ENCODE measurements at places on chromosomes 7 and 10.

DNA sequence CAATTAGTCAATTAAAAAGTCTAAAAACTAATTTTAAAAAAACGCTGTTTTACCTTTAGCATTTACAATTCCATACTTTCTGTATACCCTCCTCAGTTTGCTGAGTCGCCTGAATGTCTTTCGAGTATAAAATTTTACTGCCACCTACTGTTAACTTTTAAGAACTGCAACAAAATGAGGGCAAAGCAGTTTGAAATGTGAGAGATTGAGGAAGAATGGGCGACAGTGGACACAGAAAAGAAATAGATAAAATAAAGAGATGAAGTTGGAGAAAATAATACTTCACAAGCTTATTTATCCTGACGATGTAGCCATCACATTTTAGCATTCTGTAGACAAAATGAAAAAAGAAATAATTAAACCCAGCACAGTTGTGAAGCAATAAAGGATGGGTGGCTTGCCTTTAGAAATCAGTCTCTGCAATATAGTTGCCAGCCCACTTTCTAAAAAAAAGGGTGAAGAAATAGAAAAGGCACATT lies 110.8 kb upstream of the PTN start:
- peak; percentile 55 for DNase-seq

- no peak for DNase-seq
Measured at GRCh38 chr10:51879238-51879637, 179.8 kb upstream of the CSTF2T start.

GRCh38 chr7:17320102-17320497 lies 21.6 kb downstream of the AHR start:
- no peak for DNase-seq

DNA sequence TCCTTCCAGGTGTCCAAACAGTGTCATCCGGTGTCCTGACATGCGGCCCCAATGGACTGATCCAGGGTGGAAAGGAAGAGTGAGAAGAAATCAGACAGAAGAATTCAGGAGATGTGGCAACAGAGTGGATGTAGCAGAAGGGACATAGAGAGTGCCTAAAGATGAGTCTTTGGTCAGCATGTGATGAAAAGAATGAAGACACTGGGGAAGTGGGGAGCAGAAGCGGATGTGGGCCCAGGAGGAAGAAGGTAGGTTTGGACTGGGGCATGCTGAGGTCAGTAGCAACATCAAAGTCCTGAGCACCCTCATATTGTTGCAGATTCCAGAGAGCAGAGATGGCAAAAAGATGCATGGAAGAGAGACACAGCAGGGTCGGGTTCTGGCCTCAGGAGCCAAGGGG lies 71.8 kb upstream of the STEAP1B start:
- no peak for DNase-seq

- DNase-seq, result no peak
Measured at GRCh38 chr10:119090968-119091367, 10.4 kb upstream of the EIF3A start.

- DNase-seq, result no peak
Measured at GRCh38 chr7:140719721-140720120, 23.2 kb downstream of the NDUFB2 start.

- DNase-seq, result no peak
Measured at GRCh38 chr7:81367326-81367931, 402.4 kb downstream of the HGF start.

- no peak for DNase-seq
Measured at GRCh38 chr7:155292680-155293226, 4.9 kb upstream of the INSIG1 start.

DNA sequence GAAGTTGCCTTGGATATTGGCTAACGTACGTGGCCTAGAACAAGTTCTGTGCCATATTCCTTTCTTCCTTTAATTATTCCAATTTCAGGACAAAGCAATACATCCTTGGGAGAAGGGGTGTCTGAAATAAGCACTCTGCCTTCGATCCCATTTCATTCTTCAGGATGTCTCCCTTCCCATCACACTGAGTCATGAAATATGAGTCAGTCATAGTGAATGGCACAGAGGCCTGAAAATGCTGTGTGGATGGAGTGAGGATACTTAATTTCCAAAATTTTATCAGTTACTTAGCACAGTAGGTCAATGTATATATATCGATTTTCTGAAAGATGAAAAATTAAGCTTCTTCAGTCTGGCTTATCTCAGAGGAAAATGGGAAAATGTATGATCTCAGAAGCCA lies 19.5 kb downstream of the EVX1 start:
- no peak for DNase-seq

- no peak for DNase-seq
Measured at GRCh38 chr7:66054063-66054462, 21.6 kb upstream of the ASL start.

DNA sequence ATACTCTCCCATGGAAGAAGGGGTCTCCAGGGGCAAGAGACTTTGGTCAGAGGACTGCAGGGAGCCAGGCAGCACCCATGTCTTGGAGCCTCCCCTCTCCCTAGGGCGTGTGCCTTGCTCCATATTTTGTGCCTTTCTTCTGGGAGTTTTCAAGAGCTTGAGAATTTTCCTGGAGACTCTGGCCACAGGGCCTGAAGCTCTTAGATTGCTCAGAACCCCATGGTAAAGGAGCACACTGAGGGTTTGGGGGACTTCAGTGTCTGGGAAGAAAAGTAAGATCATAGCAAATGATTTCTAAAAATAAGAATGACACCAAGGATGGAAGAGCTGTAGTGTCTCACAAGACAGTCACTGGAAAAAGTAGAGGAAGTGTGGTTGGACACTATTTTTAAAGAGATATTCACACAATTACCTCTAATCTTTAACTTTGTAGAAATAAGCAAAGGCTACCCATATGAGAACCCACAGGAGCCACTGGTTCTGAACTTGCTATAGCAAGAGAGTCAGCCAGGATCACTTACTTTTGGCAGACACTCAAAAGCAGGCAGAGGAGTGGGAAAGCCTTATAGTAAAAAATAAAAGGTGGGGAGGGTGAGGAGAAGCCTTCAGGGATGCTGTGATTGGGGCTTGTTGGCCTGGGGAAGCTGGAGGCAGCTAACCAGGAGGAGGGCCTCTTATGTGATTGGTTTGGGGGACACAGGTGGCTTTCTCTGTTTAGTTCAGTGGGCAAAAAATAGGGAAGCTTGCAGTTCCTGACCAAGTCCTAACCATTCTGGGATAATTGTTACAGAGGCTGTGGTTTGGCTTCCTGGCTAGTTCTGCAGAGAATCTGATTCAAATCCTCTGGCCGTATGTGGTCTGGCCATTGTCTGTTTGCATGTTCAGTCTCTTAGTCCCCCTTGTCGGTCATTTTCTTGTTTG lies 5.1 kb upstream of the CSGALNACT2 start:
- no peak for DNase-seq

All from right renal cortex interstitium (tissue), 3 donors.